Stimulated activated CD4-positive, alpha-beta T cell treated with anti-CD3 and anti-CD28 coated beads, Interleukin-2, amount 100 ng/mL, for 24 hours (primary cell): ENCODE measurements at places on chromosomes 3 and 15.

- no peak for DNase-seq
These were observed 257.5 kb downstream of the LRTM1 start for GRCh38 chr3:54670201-54671000.

DNA sequence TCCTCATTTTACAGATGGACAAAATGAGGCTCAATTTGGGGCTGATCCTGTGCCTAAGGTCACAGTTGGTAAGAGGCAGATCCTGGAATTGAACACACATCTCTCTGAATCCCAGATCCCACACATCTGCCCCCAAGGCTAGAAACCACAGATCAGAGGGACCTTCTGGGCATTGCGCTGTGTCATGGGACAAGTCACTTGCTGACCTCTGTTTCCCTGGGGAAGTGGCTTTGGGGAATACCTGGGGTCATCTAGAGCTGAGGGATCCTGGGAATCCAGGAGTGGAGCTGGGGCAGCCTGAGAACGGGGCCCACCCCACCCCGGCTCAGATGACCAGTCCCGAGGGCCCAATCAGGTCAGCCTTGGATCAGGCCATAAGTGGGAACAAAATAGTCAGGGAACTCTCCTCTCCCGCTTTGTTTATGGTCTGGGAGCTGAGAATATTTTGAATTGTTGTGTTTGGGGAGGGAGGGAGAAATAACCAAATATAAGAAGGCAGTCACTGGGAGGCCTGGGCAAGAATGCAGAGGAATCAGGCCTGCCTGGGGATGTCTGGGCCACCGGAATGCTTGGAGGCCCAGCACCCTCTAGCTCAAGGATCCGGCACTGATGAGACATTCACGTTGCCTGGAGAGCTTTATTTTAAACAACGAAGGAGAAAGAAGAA lies 8.8 kb upstream of the SLC6A6 start:
- no peak for DNase-seq

- no peak for DNase-seq
These were observed 110.4 kb upstream of the PFN2 start for GRCh38 chr3:150081084-150081483.

DNA sequence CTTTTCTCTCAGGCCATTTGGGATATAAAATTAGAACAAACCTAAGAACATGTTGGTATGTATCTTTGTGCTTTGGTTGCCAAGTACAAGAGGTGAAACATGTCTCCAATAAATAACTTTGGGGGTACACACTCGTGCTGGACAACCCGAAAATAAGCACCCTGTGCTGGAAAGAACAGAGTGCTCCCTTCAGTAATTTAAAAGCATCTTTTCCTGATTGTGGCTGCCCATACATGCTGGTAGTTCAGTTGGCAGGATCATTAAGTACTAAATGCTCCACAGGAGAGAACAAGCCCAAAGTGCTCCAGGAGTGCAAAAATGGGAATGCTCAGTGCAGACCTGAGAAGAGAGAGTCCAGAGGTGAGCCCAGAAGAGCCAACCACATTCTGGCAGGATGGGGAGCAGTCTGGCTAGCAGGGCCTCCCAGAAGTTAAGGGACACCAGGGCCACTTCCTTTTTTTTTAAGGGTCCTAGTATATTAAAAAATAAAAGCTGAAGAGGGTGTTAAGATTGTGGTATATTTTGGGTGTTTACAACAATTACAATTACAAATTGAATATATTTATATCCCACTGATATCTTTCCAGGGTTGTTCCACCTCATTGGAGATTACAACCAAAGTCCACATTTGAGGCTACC lies 48.6 kb upstream of the SSR3 start:
- DNase-seq, result no peak

- no peak for DNase-seq
These were observed 136.0 kb upstream of the RAP2B start for GRCh38 chr3:153026026-153026425.

DNA sequence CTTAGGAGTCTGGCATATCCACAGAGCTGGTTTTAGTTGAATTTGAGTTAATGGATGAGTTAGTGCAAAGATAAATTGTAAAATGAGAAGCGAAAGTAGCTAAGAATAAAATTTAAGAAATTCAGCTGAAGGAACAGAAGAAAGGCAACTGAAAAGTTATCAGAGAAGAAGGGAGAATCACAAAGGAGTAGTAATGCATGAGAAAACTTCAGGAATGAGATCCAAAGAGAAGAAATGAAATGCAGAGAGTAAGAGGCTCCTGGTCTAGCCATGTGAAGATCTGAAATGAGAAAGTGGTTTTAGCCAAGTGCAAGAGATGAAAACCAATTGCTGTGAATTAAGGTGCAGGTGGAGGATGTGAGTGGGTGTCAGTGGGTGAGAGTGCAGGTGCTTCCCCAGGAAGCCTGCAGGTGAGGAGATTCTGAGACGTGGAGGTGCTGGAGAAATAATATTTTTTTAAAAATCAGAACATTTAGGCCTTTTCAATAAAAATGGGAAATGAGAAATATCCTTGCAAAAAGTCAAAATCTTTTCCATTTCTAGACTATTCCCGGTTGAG lies 18.5 kb downstream of the KBTBD8 start:
- no peak for DNase-seq

DNA sequence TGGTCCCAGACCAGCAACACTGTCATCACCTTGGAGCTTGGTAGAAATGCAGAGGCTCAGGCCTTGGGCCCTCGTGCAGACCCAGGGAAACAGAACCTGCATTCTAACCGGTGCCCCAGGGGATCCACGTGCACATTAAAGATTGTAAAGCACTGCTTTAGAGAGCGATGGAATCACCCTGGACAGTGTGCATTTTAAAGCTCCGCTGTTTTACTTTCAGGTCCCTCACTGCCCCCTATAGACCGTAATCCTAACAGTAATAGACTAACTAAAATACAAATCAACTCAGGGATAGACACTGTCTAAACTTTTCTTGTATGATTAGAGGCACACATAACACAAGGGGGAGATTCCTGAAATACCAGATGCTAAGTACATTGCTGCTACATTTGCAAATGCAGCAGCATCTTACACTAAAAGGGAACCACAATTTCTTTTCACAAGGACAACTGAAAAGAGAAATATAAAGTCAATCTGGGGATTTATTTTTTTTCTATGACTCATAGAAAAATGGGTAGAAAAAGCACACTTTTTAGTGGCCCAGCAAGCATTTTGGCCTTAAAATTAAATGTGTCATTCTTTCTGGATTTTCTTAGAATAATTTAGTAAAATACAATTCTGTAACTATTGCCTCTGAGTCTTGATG lies 10.5 kb upstream of the SH3GL3 start:
- DNase-seq, result no peak

GRCh38 chr3:72008226-72008996 lies 223.5 kb upstream of the PROK2 start:
- no peak for DNase-seq

DNA sequence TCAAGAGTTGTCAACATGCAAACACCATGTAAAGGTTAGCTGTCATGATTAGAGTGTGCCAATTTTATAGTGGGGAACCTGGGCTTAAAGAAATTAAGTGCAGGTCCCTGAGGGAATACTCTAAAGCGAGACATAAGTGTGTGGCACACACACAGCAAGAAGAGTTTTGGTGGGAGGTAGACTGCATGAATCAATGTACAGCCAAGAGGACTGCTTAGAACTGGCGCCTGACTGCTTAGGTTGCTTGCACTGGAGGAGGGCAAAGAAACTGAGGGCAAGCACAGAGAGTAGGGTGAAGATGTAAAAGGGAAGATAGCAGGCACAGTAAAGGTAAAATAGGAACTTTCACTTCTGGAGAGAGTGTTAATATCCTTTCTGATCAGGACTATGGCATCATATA lies 184.9 kb downstream of the SOX2 start:
- DNase-seq, result no peak

GRCh38 chr15:92907229-92907628 lies 7.1 kb downstream of the CHD2 start:
- DNase-seq, result no peak

- DNase-seq, result no peak
These were observed 10.2 kb downstream of the OXTR start for GRCh38 chr3:8759038-8759707.

- no peak for DNase-seq
These were observed 161.8 kb downstream of the EPHB1 start for GRCh38 chr3:134956844-134957243.

GRCh38 chr3:46564190-46565021 lies 1.7 kb downstream of the LRRC2 start:
- DNase-seq, result no peak

DNA sequence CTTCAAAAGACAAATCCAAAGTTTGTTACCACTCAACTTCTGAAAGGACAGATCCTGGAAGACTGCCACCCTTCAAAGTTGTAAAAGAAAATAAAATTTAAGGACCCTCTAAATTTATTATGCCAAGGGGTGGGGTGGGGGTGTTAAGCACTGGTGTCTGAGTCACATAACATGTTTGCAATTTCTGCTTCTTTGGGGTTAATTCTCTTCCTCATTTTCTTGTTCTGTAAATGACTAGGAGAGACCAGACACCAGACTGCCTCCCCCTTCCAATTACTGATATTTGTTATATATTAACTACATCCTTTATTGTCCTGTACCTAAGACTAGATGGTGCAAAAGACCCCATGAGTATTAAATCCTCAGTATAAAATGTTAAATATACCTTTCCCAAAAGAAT lies 242.8 kb downstream of the ZNF385D start:
- no peak for DNase-seq
